ENCODE measurements at places on chromosomes 6 and 20. TPM values are rescaled to one million over a fixed set of nuclear protein-coding genes. Genes with fewer than 3 reads are reported as not detected.
A peak's percentile ranks its signal among the peaks of the same experiment; 100 is the strongest.

DNA sequence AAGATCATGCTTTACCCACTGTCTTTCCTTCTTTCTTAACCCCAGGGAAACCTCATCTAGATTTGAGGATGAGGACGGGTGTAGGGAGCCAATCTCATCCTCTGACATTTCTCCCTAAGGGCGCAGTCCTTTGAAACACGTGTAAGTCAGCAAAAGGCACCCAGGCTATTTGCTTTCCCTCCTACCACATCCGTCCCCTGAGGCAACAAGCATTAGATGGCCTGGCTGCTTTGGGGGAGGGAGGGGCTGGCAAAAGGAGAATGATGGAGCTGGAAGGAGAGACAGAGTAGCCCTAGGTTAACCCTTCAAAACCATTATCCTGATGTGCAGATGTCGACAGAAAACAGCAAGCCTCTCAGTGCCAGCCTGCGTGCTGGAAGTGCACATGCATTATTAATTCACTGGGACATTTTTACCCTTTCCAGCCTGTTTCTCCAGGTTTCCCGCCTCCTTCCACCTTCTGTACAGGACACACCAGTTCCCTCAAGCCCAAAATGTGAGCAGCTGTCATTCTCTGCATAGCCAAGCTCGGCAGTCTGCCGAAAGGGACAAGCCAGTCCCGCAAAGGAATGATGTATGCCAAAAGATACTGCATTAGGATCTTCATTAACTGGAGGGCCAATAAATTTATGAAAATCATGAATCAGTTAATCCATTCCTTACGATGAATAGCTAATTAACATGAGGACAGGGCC lies 547.2 kb downstream of the CD83 start:
- no peak for DNase-seq

DNA sequence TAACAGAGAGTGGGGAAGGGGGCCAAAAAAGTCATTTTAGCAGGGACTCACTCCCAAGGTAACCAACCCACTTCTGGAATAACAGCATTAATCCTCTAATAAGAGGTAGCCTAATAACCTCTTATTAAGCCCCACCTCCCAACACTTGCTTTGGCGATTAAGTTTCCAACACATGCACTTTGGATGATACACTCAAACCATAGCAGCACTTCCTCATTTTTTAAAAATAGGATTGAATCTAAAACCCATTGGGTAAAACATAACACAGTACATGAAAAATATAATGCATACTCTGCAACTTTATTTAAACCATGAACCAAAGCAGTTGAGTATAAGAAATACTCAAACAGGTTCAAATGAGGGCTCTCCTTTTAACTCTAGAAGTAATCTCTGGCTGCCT lies 318.3 kb downstream of the HACE1 start:
- no peak for DNase-seq

GRCh38 chr6:24273096-24273870 lies 84.6 kb downstream of the DCDC2 start:
- peak; percentile 45 for DNase-seq

- no peak for DNase-seq
Observed at GRCh38 chr6:57267586-57268293, 45.6 kb upstream of the RAB23 start.

The BPIFB1 gene
- polyA plus RNA-seq: 0.13 TPM
